ENCODE measurements at places on chromosomes 11 and 22.
A peak's percentile ranks its signal among the peaks of the same experiment; 100 is the strongest.

GRCh38 chr11:117302228-117302627, 11.1 kb downstream of the BACE1-AS start:
- DNase-seq, result no peak

GRCh38 chr11:14549891-14550290, 29.7 kb upstream of the PSMA1 start:
- no peak for DNase-seq

DNA sequence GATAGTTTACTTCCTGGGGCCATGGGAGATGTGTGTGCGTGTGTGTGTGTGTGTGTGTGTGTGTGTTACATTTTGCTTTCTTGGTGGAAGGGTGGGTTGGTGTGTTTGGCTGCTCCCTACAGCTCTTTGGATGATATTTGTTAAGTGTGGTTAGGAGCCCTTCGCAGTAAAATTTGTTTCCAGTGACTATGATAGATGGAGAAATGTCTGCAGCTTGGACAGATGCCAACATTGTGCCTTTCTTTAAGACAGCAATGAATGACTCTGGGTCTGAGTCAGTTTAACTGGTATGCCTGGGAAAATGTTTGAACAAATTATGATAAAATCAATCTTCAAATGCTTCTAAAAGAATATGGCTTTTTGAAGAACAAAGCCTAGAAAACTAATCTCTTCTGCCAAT, 102.7 kb upstream of the TRPC6 start:
- no peak for DNase-seq

- no peak for DNase-seq
These were observed 14.1 kb downstream of the EPS8L2 start for GRCh38 chr11:720017-720641.

- no peak for DNase-seq
These were observed 31.6 kb upstream of the CBX7 start for GRCh38 chr22:39183991-39184585.

GRCh38 chr11:77181226-77181625, 53.2 kb downstream of the MYO7A start:
- DNase-seq, result no peak

DNA sequence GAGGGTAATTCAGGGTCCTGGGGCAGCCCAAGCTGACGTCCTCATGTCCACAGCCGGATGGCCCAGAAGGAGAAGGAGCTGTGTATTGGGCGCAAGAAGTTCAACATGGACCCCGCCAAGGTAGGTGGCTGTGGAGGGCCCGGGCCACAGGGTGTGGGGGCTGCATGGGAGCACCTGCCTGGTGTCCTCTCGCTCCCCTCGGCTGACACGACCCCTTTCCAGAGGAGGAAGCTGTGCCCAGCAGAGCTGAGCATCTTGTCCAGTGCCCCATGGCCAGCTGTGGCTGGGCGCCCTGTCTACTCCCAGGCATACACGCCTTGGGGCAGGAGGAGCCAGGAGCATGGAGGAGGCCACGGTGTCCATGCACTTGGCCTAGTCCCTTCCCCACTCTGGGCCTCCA, 13.6 kb downstream of the CYTH4 start:
- no peak for DNase-seq

DNA sequence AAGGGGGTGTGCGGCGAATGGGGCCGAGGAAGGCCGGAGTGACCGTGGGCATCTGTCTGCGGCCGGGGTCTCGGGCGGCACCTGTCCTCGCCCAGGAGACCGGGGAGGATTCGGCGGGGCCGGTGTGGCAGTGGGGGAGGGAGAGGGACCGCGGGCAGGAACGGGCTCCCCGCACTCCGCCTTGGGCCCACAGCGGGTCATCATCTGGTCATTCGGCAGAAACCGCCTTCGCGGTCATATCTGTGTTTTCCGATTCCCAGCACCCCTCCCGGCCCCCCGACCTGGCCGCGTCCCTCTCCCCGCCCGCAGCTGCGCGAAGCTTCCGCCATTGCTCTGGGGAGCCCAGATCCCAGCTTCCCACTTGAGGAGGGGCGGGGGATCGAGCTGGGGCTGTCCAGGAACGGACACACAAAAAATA, 824 bp upstream of the CBX6 start:
- DNase-seq, result peak; percentile 43

DNA sequence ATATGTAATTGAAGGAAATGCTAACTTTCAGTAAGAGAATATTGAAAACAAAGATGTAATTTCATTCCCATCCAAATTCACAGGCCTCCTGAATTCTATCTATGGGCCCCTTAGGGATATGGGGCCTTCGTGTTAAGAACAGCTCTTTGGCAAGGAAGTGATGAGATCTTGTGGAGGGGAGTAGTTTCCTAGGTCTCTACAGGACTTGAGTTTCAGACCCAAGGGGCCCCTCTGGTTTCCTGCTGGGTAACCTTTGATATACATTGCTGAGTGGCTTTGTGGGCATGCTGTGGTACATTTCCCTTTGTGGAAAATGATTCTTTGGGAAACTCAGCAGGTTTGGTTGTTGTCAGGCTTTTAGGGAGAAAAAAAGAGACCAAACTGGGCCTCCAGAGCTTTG, 6.2 kb downstream of the STIM1 start:
- DNase-seq, result no peak

- no peak for DNase-seq
These were observed 7.8 kb downstream of the MRGPRF start for GRCh38 chr11:69005183-69005630.

- DNase-seq, result peak; percentile 98
These were observed at the start of gene ZMAT5 for GRCh38 chr22:29766632-29767170. ZMAT5 (minus strand) TSS chr22:29767007; CDS start chr22:29748544, 18,463 bp downstream.
